Pancreas (tissue), 10 donors: ENCODE measurements at places on chromosomes 12 and 14. TPM values are rescaled to one million over a fixed set of nuclear protein-coding genes. Genes with fewer than 3 reads are reported as not detected.

GRCh38 chr12:55722948-55723347, 2.8 kb downstream of the RDH5 start:
- DNase-seq = no peak

- DNase-seq = no peak
Measured at GRCh38 chr12:84692071-84692470, 220.5 kb downstream of the SLC6A15 start.

- no peak for DNase-seq
Measured at GRCh38 chr12:95074766-95075165, 1.3 kb upstream of the NR2C1 start.

DNA sequence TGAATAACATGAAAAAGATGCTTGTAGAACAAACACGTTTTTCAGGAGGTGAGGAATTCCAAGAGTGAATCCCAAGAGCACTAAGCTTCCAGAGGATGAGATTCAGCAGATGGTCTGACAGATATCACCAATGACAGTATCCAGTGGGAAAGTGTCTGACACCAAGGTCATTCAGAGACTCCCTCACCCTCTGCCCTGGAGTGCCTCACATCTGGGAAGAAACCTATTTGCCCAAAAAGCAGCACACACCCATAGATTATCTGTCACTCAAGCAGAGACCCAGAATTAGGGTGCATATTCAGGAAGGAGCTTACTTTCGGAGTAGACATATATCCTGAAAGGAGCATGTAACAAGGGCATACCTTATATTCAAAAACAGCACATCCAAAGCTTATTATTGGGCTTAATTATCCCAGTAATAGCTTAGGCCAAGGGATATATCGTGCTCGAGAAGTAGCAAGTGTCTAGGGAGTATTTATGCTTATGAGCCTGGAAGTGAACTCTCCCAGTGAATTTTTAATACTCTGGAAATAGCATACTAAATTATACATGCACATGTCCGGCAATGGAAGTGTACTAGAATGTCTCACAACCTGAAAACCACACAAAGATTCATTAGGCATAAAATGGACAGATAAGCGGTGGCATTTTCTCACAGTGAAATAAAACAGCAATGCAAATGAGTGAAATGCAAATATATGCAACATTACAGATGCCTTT, 998.1 kb upstream of the TMEM132C start:
- DNase-seq = no peak

- no peak for DNase-seq
Measured at GRCh38 chr12:127327986-127328385, 939.0 kb upstream of the TMEM132C start.

- DNase-seq = peak; percentile 95
Measured at GRCh38 chr14:105180592-105181548, at the start of gene NUDT14. TSS of gene NUDT14 (minus strand) at chr14:105181312. CDS start at chr14:105181209, 103 bp downstream.

DNA sequence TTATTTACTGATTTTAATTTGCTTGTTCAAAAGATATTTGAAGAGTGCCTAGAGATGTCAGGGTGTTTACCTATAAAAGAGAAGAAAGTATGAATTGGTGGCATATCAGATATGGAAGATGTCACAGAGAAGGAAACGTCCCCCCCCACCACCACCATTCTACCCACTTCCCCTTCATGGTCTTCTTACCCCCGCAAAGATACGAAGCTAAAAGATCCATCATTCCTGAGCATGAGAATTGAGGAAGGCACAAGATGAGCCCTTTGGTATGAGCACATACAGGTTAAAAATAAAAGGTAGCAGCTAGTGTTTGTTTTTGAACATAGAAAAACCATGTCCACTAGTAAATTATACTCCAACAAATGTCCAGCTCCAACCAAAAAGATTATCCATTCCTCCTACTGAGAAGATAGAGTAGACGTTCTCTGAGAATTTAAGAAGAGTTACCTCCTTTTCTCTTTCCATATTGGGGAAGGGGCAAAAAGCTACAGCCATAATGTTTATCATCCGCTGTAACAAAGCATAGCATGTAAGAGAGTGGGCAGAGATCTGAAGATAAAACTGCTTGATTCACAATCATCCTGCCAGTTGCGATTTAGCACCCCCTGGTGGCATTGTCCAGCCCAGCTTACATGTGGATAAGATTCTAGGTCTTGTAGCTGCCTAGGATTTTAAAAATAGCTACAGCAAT, 29.1 kb downstream of the NFYB start:
- DNase-seq = peak; percentile 69

LMNTD1 gene
- polyA plus RNA-seq = 0.70 TPM

INSM2 gene
- not detected for polyA plus RNA-seq

CLEC4A gene
- 3.3 TPM for polyA plus RNA-seq

DNA sequence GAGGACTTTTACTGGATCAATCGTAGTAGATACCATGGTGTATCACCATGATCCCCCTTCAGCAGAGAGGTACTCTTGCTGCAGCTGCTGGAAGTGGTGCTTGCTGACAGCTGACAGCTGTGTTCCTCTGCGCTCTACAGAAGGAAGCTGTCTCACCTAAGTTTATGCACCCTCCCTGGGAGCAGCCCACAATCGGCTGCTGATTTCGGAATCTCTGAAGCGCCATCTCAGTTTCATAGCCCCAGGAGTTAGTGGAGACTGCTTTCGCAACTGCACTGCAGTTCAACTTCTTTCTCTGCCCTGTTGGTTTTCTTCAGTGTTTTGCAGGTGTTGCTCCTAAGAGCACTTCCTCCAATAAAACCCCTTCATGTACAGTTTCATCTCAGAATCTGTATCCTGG, 237.9 kb downstream of the PAWR start:
- DNase-seq = no peak

SIRT4 gene
- polyA plus RNA-seq = 2.1 TPM

GRCh38 chr14:33589334-33589733, 361.5 kb downstream of the EGLN3 start:
- peak; percentile 50 for DNase-seq

DNA sequence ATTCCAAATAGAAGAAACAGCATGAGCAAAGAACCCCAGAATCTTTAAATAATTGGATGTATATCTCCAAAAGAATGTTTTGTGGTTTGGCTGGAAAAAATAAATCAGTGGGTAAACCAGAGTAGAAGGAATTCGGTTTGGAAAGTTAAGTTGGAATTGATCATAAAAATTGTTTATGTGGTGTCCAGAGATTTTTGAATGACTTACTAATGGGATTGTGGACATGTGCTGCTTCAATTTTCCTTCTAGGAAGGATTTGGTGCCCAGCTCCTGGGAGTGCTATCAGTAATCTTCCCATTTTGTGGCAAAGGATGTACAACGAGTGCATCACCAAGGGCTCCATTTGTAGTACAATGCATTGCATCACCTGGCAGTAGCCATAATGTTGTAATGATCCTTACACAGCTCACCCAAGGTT, 224.8 kb downstream of the SLC16A7 start:
- DNase-seq = no peak

GRIN2B gene
- polyA plus RNA-seq = not detected

GRCh38 chr12:25283006-25283405, 32.3 kb upstream of the KRAS start:
- DNase-seq = no peak

DNA sequence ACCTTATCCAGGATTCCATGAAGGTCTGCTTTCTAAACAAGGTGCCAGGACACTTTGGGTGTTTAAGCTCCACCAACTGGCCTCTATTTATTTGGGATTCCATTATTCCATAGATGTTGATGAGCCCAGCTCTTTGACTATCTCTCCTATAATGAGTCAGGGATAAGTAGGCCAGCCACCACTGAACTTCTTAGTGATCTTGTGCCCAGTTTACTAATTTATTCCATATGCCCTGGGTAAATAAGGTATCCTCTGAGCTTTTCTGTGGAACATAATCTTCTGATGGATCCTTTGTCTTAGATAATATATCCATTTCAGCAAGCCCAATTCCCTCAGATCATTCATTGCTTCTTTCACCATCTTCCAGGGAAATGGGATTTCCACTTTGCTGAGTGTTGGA, 535.0 kb downstream of the FOXG1 start:
- DNase-seq = no peak

DNA sequence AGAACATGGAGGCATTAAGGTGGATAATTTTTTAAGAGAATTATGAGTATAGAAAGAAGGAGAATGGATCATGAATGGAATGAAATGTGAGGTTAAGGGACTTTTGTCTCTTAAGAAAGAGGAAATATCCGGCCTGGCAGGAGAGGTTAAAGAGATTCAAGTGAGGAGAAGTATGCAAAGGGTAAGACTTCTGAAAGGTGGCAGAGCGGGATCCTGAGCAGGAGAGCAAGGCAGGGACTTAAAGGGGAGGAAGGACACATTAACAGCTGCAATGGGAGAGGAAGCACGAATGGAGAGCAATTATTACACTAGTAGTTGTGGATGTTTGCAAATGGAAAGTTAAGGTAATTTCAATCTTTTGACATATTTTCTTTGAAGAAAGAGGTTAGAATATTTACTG, 171.0 kb downstream of the KITLG start:
- no peak for DNase-seq

- no peak for DNase-seq
Measured at GRCh38 chr14:52312931-52313355, 1.2 kb upstream of the PTGER2 start.
